Stimulated activated CD4-positive, alpha-beta T cell treated with anti-CD3 and anti-CD28 coated beads, Interleukin-1b, Interleukin-23, amount 100 ng/mL, for 4 hours (primary cell): ENCODE measurements at places on chromosomes 2 and 18.

- no peak for DNase-seq
These were observed 28.0 kb upstream of the EDAR start for GRCh38 chr2:109017017-109017416.

GRCh38 chr2:133437492-133437891 lies 130.8 kb downstream of the NCKAP5 start:
- DNase-seq = no peak

DNA sequence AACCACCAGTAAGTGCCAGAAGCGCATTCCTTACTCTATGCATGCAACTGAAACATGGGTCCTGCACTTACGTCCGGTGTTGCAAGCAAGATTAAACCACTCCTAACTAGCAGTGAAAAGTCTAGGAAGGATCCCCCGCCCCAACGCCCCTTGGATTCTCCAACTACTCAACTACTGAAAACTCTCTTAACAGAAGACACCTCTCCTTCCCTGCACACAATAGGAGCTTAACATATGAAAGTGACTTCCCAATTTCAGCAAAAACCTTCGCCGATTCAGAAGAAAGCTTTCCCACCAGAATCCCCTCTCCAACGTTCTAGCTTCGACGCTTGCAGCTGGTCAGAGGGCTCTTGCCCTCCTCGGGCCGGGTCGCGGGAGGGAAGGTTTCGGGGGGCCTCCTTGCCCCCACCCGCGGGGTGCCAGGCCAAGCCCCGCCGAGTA lies 578 bp downstream of the IWS1 start:
- no peak for DNase-seq

- no peak for DNase-seq
These were observed 57.0 kb upstream of the LRRTM4 start for GRCh38 chr2:77579076-77579769.

DNA sequence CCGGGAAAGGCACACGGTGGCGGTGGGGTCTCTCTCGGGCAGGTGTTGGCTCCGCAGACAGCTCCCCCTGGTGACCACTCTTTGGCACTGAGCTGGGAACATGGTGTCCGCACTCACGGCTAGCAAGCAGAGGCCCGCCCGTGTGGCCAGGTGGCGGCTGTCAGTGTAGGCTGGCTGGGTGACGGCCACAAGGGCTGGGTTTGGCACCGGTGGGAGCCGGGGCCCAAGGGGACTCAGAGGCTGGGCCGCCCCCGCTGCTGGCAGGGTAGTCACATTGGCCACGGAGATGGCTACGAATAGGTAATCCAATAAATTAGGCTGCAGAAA lies 1071.7 kb downstream of the RPIA start:
- DNase-seq = no peak

DNA sequence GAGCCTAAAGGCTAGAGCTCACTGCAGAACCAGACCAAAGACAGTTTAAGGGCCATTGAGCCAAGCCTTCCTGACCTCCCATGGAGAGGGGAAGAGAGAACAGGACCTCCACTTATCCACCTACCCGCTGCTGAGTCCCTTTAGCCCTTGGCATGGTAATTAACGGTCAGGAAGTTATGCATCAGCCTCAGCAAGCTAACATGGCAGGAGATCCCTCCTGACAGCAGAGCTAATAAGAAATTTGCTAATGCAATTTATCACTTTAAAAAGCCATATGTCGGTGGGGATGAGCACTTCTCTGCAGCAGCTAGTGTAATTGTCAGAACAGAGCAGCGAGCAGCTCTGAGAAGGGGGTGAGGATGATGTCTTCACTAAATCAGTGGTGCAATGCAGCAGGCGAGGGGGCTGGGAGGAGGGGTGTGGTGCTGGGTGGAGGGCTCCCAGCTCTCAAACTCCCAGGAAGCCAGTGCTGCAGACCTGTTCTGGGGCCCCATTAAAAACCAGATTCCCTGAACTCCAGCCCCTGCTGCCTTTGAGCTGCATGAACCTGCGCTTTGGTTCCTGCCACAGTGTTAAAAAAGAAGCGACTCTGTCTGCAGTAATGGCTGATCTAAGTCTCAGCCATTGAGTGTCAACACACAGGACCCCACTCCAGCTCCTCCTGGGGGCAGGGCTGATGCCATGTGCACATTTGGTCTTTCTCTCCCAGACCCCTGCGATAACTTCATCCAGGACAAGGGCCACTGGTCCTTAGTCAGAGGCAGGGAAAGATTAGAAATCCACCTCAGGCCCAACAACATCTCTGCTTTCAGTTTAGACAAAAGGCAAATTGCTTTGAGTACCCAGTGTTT lies 84.2 kb upstream of the STPG4 start:
- no peak for DNase-seq
